ENCODE measurements at places on chromosomes 1 and 21.

DNA sequence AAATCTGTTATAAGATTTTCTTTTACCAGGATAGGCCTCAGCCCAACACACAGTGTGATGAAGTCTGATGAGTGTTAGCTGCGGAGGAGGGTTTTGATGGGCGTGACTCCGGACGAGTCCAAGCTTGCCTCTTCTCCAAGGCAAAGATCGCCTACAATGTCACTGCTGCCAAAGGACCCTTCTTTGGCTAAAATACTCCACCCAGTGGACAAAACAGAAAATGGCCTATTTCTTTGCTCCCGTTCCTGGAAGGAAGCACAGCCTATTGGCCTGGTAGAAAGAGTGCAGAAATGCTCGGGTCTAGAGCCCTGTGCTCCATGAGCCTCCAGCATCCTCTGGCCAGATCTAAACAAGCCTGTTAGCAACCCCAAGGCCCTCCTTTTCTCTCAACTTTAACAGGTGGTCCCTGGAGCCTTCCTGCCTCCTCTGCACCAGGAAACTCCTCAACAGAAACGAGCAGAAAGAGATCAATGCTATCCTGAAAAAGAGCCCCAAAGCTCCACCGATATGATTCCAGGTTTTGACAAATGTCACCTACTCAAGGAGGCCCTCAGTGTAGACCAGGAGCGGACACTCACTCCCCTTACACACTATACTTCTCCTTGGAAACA, 3.4 kb upstream of the CASQ2 start:
- no peak for DNase-seq

DNA sequence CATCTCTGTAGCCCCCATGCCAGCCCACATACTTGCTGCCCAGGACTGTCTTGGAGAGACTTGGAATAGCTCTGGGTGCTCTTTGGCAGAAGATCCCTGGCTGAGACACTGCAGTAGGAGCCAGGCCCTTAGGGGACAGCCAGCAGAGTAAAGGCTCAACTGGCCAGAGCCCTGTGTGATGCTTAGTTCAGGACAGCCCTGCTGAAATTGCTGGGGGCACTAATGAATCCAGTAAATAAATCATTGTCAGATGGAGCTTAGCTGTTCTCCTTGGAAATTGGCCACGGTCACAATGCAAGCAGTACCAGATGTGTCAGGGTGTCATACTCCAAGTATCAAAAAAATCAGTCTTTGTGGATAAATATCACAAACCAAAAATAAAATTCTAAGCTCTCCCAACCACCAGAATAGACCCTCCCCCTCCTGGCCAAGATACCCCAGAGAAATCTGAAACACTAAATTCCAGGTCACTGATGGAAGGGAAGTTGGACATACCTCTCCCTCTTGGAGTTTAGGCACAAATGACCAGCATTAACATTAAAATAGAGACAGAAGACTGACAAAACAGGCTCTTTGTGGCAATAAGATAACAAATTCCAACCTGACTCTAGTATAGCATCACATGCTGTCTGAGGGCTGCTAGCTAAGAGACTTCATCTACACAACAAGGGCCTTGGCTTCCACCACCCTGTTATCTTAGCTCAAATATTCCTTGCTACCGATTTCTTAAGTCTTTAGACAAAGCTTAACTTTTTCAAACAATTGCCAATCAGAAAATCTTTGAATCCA, 83.2 kb upstream of the DNAH14 start:
- DNase-seq, result no peak

GRCh38 chr21:38486221-38486620, 12.1 kb downstream of the ERG start:
- DNase-seq, result no peak

DNA sequence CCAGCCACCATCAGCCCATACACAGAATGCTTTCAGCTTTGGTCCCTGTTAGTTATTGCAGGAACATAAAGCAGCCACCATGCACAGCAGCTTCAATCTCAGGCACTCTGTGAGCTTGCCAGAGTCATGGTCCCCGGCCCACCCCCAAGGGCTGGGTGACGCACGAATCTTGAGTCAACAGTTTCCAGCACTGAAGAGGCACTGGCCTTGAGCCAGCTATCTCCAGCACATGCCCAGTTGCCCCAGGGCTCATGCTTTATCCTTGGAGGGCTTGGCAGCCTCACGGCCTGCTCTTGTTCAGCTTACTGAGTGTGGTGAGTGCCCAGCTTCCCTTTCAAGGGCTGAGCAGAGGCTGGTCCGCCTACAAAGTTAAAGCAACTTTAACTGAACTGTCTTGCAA, 200.7 kb upstream of the RAB4A start:
- no peak for DNase-seq

DNA sequence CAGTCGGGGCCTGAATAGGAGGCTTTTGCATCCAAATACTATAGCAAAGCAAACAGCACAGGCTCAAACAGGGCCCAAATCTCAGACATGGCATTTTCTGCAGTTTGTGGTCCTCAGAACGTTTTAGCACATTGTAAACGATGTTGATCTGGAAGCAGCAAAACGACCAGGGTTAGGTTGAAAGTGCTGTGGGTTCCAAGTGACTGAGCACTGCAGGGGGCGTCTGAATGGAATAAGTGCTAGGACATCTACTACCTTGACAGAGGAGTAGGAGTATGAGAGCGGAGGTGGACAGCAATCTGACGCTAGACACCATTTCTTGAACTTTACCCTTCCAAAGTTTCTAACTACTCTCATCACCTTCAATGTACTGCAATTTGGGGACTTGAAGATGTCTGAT, 214.9 kb downstream of the BARHL2 start:
- no peak for DNase-seq
